Uterine smooth muscle cell (primary cell): ENCODE measurements at places on chromosomes 6 and 20. TPM values are rescaled to one million over a fixed set of nuclear protein-coding genes. Genes with fewer than 3 reads are reported as not detected.

The SLC22A23 gene
- total RNA-seq = 8.9 and 18.1 TPM in 2 replicates

The CPXM1 gene
- 3.5 and 4.8 TPM in 2 replicates for total RNA-seq

The PRRT1 gene
- total RNA-seq = 0.11 and 0.12 TPM in 2 replicates

The LINC00237 gene
- total RNA-seq = not detected in 2 replicates

The SYNDIG1 gene
- 0.33 and 0.37 TPM in 2 replicates for total RNA-seq

The TRIM15 gene
- not detected in 2 replicates for total RNA-seq

The WASF1 gene
- 9.0 and 10.7 TPM in 2 replicates for total RNA-seq

The ZNF391 gene
- total RNA-seq = 1.7 and 3.0 TPM in 2 replicates

The SLC17A4 gene
- not detected in 2 replicates for total RNA-seq

The ZNF334 gene
- 4.8 and 6.9 TPM in 2 replicates for total RNA-seq

The TBX18 gene
- total RNA-seq = 3.2 and 3.8 TPM in 2 replicates

The NR2E1 gene
- total RNA-seq = not detected in 2 replicates

The TCF15 gene
- total RNA-seq = not detected in 2 replicates

The SLCO4A1 gene
- 2.0 and 4.8 TPM in 2 replicates for total RNA-seq

The TBC1D32 gene
- total RNA-seq = 13.4 and 16.4 TPM in 2 replicates

The CYP39A1 gene
- total RNA-seq = 0.44 and 1.7 TPM in 2 replicates

The RIMS1 gene
- total RNA-seq = 0.33 and 0.50 TPM in 2 replicates

The SLC35F1 gene
- total RNA-seq = 0.12 TPM in 1 of 2 replicates, not detected in the other

The FAM83C gene
- total RNA-seq = not detected in 2 replicates

The LY6G6F gene
- total RNA-seq = not detected in 2 replicates

The ZKSCAN3 gene
- 5.9 and 6.1 TPM in 2 replicates for total RNA-seq

The RAB32 gene
- total RNA-seq = 161 and 163 TPM in 2 replicates

The MAK gene
- not detected in 2 replicates for total RNA-seq

The COL21A1 gene
- 6.2 and 6.9 TPM in 2 replicates for total RNA-seq

The CBLN4 gene
- not detected in 2 replicates for total RNA-seq

The TNFRSF6B gene
- total RNA-seq = 57.4 and 110 TPM in 2 replicates

The SLC4A11 gene
- total RNA-seq = 0.33 and 0.75 TPM in 2 replicates

The CPNE5 gene
- total RNA-seq = under 0.01 and 0.11 TPM in 2 replicates
